Prostate gland (tissue), 2 donors: ENCODE measurements at places on chromosomes 2 and 18.

GRCh38 chr2:186255823-186256222, 230.2 kb upstream of the ZC3H15 start:
- no peaks in the 10 kb centered on the region for H3K36me3 ChIP-seq
- no peaks in the 10 kb centered on the region for H3K27me3 ChIP-seq
- no peaks in the 10 kb centered on the region for H3K4me1 ChIP-seq
- H3K4me3 ChIP-seq = no peak overlapping the region
- DNase-seq = no peak
- no peak overlapping the region for H3K27ac ChIP-seq

DNA sequence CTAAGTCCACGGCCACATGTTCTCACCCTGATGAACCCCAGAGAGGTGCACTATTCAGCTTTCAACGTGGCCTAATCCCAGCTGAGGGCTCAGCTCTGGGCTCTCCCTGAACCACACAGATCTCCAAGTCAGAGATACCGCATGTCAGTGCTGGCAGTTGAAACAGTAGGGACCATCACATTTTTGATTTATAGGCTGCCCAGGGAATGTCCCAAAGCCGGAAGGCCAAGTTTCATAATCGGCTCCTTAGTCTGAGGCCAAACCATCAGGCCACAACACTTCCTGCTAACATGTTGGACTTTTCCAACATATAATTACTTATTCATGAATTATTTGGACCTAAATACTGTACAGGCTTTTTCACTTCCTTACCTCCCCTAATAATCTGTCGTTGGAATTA, 91.9 kb upstream of the KLHL29 start:
- H3K4me1 ChIP-seq = no peaks in the 10 kb centered on the region
- H3K36me3 ChIP-seq = no peaks in the 10 kb centered on the region

DNA sequence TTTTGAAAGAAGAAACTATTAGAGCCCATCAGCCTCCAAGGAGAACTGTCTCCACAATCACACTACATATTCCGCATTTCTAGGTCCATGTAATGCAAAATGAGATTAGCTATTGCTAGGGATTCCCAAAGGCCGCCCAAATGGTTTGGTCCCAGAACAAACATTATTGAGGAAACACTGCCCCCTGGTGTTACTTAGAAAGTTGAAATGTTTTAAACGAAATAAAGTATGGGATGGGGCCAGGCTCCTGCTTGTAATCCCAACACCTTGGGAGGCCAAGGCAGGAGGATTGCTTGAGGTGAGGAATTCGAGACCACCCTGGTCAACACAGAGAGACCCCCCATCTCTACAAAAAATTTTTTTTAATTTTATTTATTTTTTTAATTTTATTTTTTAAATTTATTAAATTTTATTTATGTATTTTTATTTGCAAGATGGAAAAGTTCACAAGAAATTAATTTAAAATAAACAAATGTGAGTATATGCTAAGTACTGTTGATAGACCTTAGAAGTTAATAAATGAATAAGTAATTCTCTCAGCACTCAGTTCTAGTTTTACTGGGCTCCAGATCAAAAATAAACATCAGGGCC, 5.5 kb downstream of the NHEJ1 start:
- peak; percentile 72 for DNase-seq
- H3K4me1 ChIP-seq = no peaks in the 10 kb centered on the region
- no peak overlapping the region for H3K27ac ChIP-seq

- no peak overlapping the region for H3K4me3 ChIP-seq
- no peaks in the 10 kb centered on the region for H3K27me3 ChIP-seq
- H3K36me3 ChIP-seq = no peaks in the 10 kb centered on the region
- no peak overlapping the region for H3K27ac ChIP-seq
- H3K4me1 ChIP-seq = no peaks in the 10 kb centered on the region
Observed at GRCh38 chr2:168773128-168773527, 29.3 kb upstream of the NOSTRIN start.

DNA sequence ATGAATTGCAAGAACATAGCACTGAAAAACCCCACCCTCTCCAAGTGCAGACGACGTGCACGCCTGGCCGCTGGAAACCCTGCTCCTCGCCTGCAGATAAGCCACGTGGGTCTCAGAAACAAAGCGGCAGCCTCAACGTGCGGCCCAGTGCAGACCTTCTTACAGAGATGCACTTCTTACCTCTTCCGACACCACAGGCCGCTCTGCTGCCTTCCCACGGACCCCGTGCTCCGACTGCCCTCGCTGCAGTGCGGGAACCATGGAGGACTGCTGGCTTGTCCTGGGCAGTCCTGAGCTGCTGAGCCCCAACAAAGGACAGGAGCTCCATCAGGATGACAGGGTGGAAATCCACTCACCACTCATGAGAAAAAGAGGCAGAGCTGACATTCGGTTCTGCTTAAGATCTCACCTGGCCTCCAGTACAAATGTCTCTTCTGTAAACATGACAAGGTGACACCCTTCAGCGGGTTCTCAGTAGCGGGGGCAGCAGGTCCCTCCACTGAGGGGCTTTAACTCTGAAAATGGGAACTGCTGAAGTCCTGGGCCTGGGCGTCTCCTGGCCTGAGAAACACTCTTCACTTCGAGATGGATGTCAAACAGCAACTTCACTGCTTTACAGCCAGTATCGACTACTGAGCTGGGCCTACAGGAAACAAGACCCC, 6.2 kb downstream of the COPS9 start:
- H3K27ac ChIP-seq = no peak overlapping the region
- no peaks in the 10 kb centered on the region for H3K27me3 ChIP-seq
- H3K4me3 ChIP-seq = no peak overlapping the region
- H3K36me3 ChIP-seq = peaks cover 15% of the 10 kb centered on the region
- DNase-seq = no peak

- no peaks in the 10 kb centered on the region for H3K4me1 ChIP-seq
- H3K4me3 ChIP-seq = no peak overlapping the region
- H3K36me3 ChIP-seq = no peaks in the 10 kb centered on the region
- no peaks in the 10 kb centered on the region for H3K27me3 ChIP-seq
- H3K27ac ChIP-seq = no peak overlapping the region
Observed at GRCh38 chr2:62347563-62348270, 151.8 kb downstream of the B3GNT2 start.
